Myocyte (in vitro differentiated cells): ENCODE measurements at places on chromosomes 5 and 9.

- peak; percentile 64 for DNase-seq
Measured at GRCh38 chr5:107217721-107218130, 453.0 kb downstream of the EFNA5 start.

DNA sequence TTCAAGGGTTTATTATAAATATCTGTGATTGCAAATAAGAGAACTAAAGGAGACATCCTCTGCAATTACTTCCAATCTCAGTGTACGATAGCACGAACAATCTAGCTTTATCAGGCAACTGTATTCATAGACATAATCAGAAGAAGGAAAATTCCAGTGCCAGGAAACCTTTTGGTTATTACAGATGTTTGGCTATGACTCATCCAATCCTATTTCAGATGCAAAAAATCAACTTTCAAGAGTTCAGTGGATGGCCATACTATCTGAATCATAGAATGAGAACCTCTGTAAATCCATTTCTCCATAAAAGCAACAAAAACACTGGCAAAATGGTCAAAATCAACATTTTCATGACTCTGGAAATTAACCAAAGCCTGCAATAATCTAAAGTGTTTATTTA lies 37.9 kb downstream of the GAS1 start:
- DNase-seq, result no peak

- DNase-seq, result peak; percentile 23
Measured at GRCh38 chr9:137198051-137198901, 2.3 kb downstream of the TPRN start.

GRCh38 chr5:95923918-95924544 lies 37.6 kb downstream of the ELL2 start:
- no peak for DNase-seq

GRCh38 chr5:132488590-132488989 lies 2.0 kb downstream of the IRF1 start:
- no peak for DNase-seq

DNA sequence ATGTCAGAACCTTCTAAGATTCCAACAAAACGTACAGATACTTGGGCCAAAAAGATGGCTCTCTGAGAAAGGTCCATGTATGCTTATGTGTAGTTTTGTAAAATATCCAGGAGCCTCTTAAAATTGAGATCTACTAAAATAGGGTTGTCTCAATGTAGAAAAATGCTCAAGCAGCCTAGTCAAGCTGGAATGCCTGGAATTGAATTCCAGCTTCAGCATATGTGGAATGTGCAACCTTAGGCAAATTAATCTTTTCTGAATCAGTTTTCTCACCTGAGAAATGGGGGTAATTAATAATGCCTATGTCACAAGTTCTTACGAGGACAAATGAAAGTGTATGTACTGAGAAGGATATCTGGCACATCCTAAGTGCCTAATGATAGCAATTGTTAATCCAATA lies 662.4 kb downstream of the DTWD2 start:
- DNase-seq, result no peak

DNA sequence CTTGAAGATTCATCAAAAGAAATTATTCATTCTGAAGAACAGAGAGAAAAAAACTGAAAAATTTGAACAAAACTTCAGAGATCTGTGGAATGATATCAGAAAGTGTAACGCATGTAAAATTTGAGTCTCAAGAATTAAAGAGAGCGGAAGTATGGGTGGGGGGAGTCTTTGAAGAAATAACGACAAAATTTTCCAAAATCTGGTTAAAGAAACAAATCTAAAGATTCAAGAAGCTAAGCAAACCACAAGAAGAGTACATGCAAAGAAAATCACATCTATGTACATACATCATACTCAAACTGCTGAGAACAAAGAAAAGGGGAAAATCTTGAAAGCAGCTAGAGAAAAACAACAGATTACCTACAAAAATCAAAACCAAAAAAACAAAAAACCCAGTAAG lies 149.4 kb upstream of the TBCA start:
- no peak for DNase-seq

DNA sequence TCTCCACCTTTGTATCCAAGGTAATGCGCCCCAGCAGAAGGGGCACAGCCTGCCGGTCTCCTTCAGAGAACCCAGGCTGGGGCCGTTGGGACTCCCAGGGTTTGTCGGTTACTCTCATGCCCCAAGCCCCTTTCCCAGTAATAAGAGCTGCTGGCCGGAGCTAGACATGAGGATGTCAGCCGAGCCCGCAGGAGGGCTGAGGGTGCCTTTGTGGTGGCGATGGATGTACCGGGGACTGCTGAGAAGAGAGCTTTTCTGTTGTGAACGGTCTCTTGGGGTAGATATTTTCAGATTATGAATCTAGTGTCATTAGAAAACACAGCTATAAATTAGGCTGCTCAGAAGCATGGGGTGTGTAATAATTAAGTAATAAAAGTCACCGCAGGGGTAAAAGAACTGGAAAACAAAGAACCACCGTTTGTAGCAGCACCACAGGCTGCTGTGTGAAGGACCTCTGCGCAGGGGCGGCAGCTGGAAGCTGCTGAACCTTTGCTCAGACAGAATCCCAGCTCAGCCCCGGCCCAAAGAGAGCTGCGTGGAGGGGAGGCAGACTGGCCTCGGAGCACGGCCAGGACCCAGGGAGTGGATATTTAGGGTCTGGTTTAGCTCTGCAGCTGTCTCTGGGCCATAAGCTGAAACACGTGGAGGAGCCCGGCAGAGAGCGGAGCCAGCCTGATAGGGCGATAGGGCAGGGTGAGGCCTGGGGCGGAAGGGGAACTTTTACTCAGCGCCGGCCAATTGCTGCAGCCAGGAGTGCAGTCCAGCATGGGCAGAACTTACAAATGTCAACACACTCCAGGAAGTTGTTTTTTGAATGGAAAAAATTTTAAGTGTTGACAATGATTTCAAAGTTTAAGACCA lies 50.5 kb upstream of the BARHL1 start:
- no peak for DNase-seq

- peak; percentile 4 for DNase-seq
Measured at GRCh38 chr5:60410427-60410826, 289.5 kb downstream of the DEPDC1B start.

DNA sequence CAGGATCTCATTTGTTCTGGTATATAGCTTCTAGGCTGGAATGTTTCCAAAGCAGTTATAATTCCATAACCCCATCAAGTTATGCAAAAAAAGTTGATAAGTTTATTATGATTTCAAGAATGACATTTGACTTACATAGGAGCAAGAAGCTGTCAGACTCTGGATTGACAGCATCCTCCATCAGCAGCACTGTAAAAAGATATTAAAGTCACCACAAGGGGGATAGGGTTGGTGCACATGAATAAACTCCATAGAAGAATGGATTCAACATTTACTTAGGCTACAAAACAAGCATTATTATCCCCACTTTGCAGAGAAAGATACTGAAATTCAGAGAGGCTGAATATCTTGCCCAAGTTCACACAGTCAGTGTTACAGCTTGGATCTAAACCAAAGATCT lies 208.9 kb upstream of the SLC30A5 start:
- peak; percentile 12 for DNase-seq

GRCh38 chr9:136093346-136093986 lies 1.6 kb downstream of the NACC2 start:
- peak; percentile 64 for DNase-seq

DNA sequence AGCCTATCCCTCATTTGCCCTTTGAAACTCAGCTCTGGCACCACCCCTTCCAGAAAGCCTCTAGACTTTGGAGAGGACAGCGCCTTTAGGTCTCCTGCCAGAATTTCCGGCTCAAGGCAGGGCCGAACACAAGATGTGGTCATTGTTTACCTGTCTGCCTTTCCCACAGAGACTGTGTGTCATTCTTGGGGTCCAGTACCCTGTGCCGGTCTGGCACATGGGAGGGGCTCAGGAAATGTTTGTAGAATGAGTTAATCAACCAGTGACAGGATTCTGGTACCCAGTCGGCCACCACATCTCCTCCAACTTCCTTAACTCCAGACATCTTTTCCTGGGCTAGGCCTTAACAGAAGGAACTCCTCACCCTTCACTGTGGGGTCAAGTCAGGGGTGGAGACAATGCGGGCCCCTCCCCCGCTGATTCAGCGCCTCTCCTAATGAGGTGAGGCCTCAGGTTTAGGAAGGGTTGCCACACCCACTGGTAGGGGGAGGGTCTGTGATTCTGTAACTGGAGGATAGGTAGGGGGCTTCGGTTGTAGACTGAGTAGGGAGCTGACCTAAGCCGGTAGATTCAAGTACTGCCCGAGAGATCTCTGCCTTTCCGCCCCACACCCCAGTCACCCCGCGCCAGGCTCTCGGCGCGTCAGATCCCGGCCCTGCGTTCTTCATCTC lies 29.3 kb downstream of the PCDH1 start:
- no peak for DNase-seq

GRCh38 chr5:94017579-94017978 lies 276.2 kb upstream of the POU5F2 start:
- peak; percentile 48 for DNase-seq

DNA sequence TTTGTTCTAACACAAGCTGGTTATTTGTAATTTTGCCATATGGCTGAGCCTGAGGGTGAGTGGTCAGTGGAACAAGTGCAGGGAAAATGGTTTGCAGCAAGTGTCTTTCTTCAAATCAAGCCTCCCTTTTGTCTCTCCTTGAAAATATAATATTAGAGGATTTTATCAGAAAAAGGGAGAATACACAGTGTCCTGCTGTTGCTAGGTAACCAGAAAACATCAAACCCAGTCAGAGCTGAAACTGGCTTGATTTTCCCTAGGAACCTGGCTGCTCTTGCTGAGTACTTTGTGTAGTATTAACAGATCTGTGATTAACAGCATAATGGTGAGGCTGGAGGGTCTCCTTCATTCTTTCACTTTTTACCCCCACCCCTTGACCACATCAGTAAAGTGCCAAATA lies 314.0 kb downstream of the ARHGEF28 start:
- DNase-seq, result no peak

- DNase-seq, result no peak
Measured at GRCh38 chr5:172971482-172971881, 12.1 kb upstream of the ATP6V0E1 start.

- DNase-seq, result no peak
Measured at GRCh38 chr9:38039907-38040682, 28.9 kb downstream of the SHB start.

DNA sequence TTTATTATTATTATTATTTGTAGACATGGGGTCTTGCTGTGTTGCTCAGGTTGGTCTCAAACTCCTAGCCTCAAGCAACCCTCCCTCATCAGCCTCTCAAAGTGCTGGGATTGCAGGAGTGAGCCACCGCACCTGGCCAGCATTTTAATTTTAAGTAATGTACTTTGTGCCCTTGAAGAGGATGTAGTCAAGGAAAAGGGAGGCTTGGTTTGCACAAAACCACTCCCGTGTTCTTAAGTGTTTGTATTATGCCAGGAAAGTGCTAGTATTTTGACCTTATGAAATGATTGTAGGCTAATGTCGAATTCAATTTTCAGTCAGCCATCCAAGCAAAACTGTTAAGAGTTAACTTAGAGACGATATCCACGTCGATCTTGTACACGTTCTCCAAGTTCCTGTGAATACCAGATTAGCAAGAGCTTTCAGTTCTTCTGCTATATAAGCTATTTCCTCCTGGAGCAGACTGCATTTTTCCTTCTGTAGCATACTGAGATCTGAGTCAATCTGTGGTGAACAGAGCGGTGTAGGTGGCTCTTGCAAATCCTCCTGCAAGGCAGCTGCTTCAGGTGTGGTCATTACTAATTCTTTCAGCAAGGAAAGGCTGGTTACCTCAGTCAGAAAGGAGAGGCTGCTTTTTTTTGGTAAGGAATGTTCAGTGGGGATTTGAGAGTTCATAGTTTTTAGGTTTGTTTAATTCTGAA lies 23.7 kb downstream of the CCDC171 start:
- DNase-seq, result no peak

DNA sequence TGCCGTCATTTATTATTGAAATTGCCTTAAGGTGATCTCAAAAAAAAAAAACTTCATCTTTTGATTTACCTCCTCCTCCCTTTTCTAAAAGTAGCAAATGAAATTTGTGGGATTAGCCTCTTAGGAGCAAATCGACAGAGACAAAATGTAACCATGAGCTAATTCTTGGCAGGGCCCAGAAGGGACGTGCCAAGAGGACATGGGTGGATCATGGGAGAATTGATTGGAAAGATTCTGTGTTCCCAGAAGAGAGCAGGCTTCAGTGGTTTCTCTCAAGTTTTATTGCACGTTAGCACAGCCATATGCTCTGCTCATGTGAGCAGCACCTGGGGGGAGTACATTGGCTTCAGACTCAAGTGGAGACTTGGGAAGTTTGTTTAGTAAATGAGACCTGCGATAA lies 394.6 kb downstream of the ELAVL2 start:
- no peak for DNase-seq

DNA sequence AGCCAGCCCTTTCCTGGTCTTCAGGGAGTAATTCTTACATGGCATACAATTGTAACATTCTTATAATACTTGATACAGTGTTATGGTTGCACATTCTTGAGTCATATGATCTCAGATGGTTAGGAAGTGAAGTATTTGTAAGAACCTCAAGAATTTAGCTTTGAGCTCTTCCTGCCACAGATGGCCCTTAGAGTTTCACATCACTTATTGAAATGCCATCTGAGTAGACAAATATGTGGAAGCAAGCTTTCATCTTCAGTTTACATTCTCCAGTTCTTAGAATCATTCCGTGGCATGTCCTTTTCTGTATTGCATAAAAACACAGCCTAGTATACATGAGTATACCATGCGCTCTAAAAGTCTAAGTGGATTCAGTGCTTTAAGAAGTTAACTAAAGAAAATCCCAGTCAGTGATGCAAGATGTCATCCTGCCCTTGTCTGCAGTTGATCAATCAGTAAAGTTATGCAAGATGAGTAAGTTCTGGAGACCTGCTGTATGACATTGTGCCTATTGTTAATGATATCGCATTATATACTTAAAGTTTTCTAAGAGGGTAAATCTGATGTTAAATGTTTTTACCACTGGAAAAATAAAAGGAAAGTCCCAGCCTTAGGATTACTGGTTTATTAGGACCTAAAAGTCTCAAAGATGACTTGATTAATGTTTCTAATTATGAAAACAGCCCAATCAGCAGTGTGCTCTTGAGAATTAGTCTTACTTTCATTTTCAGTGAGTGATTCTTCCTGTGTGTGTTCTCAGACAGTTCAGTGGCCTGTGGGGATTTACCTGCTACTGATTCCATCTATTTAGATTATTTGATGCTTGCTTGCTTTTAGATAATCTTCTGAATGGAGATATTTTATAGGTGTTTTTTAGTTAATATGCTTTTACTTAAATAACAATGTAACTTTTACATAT lies 29.4 kb downstream of the RHOBTB3 start:
- peak; percentile 83 for DNase-seq

- no peak for DNase-seq
Measured at GRCh38 chr5:167965710-167966109, 325.7 kb upstream of the WWC1 start.

- no peak for DNase-seq
Measured at GRCh38 chr5:120600639-120601038, 136.5 kb downstream of the PRR16 start.

DNA sequence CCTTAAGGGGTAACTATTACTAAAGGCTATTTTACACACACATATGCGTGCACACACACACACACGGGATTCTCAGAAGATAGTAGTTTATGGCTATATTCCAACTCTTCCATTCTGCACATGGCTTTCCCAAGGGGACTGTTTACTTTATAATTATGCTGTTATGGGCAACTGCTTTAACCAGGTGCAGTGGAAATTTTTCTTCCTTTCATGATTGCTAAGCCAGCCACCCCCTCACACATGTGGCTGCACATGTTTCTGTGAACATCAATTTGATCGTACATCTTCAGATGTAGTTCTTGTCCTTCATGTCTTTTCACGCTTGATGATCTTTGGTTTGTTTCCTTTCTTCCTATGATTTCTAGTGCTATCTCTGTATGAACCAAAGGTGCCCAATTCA lies 37.0 kb downstream of the MRPS30 start:
- DNase-seq, result no peak
